ENCODE measurements at places on chromosomes 13 and 19. TPM values are rescaled to one million over a fixed set of nuclear protein-coding genes. Genes with fewer than 3 reads are reported as not detected.
A peak's percentile ranks its signal among the peaks of the same experiment; 100 is the strongest.

Gene KBTBD7
- 0.72 TPM for total RNA-seq

Gene PARP4
- 25.8 TPM for total RNA-seq

- DNase-seq, result no peak
Measured at GRCh38 chr13:113448545-113448884, 4.8 kb downstream of the ADPRHL1 start.

- DNase-seq, result peak; percentile 40
Measured at GRCh38 chr19:862581-863314, 3.3 kb downstream of the CFD start.

DNA sequence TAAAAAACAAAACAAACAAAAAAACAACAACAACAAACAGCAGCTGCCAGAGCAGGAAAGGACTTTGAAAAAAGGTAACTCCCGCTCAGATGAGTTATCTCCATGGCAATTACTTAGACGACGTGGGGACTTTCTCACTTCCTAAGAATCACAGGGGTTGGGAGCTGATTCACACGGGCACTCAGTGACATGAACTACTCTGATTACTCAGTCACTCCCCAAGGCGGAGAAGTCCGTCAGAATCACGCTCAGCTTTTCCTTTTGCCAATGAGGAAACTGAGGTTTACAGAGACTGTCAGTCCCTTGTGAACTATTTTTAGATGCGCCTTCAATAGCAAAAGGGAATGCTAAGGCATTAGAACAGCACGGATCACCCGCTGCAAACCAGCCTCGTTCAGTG lies 32.3 kb upstream of the MATK start:
- no peak for DNase-seq

DNA sequence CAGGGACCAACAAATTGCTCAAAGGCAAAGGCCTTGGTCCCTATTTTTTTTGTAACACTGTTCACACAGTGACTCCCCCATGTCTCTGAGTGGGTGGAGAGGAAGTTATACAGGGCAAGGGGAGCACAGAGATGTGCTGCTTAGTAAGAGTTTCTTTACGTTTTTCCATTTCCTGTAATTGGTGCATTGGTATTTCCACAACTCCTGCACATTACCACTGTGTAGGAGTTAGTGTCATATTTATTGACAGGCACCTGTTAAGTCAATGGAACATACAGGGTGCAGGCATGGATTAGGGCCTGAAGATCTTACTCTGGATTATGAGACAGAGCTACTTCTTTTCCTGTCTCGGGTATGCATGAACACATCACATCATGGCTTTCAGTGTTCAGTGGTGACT lies 45.2 kb downstream of the SOX21 start:
- no peak for DNase-seq

DNA sequence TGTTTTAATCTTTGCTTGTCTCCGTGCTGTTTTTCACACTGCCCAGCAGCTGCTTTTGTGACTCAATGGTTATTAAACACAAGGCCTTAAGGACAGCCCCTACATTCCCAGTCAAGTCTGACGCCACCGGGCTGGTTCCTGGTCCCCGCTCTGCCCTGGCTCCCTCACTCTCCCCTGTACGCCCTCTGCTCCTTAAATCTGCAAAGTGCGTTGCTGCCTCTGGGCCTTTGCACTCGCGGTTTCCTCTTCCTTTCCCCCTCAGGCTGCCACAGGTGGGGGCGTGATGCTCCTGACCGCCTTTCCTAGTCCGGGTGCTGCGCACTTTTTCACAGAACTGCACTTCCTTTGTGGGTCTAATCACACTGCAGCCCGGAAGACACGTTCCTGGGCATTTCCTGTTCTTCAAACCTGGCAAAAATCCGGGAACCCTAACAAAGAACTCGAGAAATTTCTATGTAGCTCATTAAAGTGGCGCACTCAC lies 25.6 kb downstream of the NOSIP start:
- DNase-seq, result no peak

GRCh38 chr19:43507880-43508279 lies 3.3 kb upstream of the PHLDB3 start:
- DNase-seq, result no peak

- DNase-seq, result no peak
Measured at GRCh38 chr13:33229446-33230177, 55.9 kb downstream of the STARD13 start.

Gene TNFSF9
- total RNA-seq, result 4.5 TPM

All from MG63 (cell line).